Stimulated activated CD8-positive, alpha-beta memory T cell treated with anti-CD3 and anti-CD28 coated beads, Interleukin-4, amount 100 ng/mL, for 1 hour (primary cell): ENCODE measurements at places on chromosomes 6 and 20.

DNA sequence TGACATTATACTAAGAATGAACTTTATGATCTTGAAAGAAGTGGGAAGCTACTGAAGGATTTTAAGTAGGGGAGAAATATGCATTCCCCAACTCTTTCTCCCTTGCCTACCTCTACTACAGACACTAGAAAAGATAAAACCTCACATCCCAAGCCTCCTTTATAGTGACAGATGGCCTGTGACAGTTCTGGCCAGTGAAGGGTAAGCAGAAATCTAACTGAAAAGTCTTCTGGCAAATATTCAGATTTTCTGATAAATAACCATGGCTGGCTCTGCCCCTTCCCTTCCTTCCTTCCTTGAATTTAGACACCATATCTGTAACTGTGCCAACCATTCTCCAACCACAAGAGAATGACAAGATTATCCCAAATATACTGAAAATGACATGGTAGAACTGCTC lies 10.2 kb upstream of the BEND6 start:
- no peak for DNase-seq

GRCh38 chr20:47741669-47742608 lies 43.3 kb downstream of the SULF2 start:
- DNase-seq = no peak

- no peak for DNase-seq
These were observed 11.4 kb upstream of the TXLNB start for GRCh38 chr6:139303185-139303584.

- DNase-seq = no peak
These were observed 94.9 kb upstream of the POPDC3 start for GRCh38 chr6:105274678-105275077.

GRCh38 chr6:47743744-47744143 lies 38.1 kb upstream of the OPN5 start:
- no peak for DNase-seq

- no peak for DNase-seq
These were observed 134.6 kb upstream of the BTN3A2 start for GRCh38 chr6:26230351-26230750.

GRCh38 chr6:168272415-168273325 lies 46.9 kb downstream of the DACT2 start:
- no peak for DNase-seq
